ENCODE measurements at places on chromosomes 11 and 22.
A peak's percentile ranks its signal among the peaks of the same experiment; 100 is the strongest.

DNA sequence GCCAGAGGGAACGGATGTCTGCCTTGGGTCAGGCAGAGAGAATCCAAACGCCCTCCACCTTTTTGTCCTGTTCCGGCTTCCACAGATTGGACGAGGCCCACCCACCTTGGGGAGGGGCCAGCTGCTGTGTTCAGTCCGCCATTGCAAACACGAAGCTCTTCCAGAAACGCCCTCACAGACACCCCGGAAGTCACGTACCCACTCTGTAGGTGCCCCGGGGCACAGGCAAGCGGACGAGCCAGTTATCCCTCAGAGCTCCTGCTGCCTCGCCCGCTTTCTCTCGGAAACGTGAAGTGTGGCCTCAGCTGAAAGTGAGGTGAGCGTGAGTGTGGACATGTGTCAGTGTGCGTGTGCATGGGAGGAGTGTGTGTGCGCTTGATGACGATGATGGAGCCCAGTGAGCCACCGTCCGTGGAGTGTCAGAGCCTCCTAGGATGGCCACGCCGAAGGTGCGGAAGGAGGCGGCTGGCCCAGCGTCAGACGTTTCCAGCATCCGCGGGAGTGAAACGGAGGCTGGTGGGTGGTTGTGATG lies 869.2 kb downstream of the TBC1D22A start:
- DNase-seq = no peak

- DNase-seq = no peak
Measured at GRCh38 chr11:26045082-26045481, 286.8 kb upstream of the ANO3 start.

DNA sequence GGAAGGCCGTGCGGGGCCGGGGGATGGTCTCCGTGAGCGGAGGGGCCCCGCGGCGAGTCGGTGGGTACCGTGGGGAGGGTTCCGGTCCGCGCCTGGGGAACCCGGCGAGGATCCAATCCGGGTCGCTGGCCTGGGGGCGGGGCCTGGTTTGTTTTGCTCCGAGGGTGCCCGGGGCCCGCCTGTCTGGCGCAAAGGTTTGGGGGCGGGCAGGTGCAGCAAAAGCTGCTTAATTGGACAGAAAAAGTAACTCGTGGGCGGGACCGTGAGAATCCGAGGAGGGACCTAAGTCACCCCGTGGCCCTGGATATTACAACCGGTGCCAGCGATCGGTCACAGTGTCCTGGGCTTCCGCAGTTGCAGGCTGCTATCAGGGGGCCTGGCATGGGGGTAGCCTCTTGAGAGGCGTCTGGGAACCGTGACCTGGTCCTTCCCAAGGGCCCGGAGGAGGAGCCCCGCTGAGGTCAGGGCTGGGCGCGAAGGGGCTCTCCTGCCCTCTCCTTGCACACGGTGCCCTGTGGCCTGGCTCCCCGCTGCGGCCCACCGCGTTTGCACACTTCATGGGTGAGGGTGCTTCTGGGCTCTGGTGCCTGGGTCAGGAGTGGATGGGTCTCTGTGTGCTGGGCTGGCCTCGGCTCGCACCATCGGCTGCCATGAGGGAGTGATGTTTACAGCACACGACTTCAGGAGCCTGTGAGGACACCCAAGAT lies 1.4 kb downstream of the PNPLA2 start:
- DNase-seq = peak; percentile 77

- DNase-seq = no peak
Measured at GRCh38 chr11:116333001-116333535, 439.7 kb downstream of the BUD13 start.

DNA sequence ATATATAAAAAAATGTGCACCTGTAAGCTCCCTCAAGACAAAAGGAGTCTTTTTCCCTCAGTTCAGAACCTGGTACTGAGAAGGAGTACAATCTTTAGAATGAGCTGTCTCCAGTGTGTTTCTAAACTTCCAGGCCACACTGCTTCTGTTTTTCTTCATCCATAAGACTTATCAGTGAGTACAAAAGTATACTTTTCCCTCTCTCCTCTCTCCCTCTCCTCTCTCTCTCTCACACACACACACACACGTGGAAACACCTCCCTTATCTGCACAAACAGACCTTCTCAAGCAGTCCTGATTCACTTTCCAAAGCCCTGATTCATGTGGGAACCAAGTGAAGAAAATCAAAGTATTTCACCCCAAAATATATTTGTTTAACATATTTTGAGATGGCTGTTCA lies 220.7 kb upstream of the UBASH3B start:
- no peak for DNase-seq

DNA sequence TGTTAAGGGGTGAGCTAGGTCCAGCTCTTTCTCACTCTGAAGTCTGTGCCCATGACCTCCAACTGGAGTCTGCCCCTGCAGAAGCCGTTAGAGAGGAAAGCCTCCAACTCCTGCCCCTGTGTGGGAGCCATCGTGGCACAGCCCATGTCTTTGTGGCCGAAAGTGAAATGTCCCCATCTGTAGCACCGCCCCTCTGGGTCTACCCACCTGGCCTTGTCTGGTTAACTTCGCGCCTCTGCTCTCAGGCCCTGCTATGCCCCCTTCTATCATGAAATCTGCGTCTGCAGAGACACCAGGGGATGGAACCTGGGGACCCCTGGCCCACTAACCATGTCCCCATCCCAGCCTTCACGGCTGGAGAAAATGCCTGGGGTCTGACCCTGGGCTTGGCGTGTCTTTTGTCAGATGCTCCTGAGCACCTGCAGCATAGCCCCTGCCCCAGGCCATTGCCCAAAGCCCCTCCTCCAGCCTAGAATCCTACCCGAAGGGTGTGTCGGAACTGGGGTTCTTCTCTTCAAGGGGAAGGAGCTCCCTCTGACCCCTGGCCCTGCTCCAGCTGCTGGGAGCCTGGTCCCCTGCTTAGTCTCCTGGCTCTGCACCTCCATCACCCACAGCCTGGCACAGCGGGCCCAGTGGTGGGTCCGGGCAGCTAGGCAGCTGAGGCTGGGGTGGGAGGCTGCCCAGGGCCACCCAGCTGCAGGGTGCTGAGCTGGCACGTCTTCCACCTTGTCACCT lies 35.8 kb upstream of the HMOX1 start:
- DNase-seq = no peak

DNA sequence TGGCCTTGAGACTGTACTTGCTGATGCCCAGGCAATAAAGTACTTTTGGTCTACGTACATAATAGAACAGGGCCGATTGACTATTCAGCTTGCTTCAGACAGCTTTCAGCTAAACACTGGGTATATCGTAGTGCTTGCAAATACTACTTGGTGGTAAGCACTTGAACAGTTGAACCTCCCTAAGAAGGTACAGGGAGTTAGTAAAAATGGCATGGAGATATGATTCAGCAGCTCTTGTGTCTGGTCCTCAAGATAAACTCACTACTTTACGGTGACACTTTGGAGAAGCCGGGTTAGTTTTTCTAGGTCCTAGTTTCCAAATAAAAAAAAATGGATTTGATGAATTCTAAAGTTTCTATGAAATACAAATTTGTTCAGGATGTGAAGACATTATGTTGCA lies 7.3 kb downstream of the CCDC117 start:
- DNase-seq = no peak

DNA sequence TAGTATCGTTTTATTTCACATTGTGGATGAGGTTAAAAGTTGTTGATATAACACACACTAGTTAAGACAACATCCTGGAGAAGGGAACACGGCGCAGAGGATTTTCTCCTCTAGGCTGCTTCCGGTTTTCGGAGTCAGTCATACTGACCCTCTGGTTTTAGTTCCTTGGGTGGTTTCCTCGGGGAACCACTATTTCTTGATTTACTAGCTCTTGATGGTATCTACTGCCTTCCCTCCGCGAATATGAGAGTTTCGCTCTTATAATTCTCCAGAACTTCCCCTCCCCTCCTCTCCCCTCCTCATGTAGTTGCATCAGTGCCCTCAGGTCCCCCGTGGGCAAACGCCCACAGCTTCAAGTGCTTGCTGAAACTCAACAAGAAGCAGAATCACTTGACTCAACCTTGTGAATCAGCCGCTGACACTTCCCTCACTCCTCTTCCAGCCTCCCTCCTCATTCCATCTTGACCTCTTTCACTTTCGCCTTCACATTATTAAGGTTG lies 15.9 kb upstream of the APOBEC3A start:
- no peak for DNase-seq

- DNase-seq = no peak
Measured at GRCh38 chr11:61637277-61637676, 42.9 kb upstream of the DAGLA start.

DNA sequence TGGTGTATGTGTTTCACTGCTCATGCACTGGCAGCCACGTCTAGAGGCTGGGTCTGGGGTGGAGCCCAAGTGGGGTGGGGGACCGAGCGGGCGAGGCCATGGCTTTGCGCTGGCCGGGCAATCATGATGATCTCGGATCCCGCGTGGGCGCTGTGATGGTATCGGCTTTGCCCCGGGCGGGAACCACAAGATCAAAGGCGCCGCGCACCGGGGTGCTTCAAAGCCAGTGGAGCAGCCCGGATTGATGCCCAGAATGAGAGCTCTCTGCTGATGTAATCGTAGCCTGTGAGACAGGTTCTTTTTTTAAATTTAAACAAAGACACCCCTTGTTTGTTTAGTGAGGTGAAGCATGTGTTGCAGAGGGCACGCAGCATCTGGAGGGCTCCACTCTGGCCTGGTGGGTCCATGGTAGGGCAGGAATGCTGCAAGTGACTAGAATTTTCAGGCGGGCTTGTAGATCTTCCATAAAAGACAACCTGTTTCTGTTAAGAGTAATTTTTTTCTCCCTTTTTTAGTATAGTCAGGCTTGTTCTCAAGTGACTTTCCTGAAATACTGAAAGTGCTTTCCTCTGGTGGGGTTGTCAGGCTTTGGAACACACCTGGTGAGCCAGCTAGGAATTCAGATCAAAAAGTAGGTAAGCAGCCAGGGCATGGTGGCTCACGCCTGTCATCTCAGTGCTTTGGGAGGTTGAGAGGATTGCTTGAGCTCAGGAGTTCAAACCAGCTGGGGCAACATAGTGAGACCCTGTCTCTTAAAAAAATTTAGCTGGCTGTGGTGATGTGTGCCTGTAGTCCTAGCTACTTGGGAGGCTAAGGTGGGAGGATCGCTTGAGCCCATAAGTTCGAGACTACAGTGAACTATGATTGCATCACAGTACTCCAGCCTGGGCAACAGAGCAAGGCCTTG lies 40.7 kb downstream of the ZNRF3 start:
- DNase-seq = no peak

GRCh38 chr11:123239191-123240150 lies 44.4 kb upstream of the CLMP start:
- peak; percentile 60 for DNase-seq

- no peak for DNase-seq
Measured at GRCh38 chr11:3954448-3955298, 99.2 kb downstream of the STIM1 start.

DNA sequence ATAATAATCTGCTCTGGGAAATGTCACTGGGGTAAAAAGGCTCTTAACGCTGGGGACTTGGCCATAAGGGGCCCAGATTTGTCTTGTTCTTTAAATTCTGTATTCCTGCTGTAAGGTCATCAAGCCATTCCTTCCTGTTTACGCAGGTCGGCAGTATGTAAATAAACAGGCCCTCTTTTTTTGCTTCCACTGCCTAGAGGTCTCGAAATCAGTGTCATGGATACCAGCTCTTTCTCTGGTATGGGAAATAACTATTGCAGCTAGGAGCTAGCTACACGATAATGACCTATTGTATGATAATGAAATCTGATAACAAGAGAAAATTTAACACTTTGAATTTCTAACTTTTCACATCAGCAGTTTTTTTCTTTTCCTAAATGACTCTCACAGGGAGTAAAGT lies 209.2 kb upstream of the NARS2 start:
- no peak for DNase-seq

GRCh38 chr11:81888391-81888790 lies 845.3 kb downstream of the FAM181B start:
- no peak for DNase-seq

DNA sequence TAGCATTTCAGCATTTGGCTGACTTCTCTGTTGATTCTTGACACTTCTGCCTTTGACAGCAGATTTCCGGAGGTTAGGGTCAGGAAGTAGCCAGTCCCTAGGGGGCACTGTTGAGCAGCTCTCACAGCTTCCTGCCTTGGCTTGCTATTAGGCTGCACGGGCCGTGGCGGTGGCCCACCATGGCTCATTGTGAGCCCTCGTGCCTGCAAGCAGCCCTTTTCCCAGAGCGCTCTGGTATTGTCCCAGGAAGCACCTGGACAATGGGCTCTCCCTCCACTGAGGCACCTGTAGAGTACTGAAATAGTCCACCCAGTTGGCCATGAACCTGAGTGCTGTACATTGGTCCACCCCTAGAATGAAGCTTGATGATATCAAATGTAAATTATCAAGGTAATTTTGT lies 100.2 kb upstream of the GAL start:
- no peak for DNase-seq

DNA sequence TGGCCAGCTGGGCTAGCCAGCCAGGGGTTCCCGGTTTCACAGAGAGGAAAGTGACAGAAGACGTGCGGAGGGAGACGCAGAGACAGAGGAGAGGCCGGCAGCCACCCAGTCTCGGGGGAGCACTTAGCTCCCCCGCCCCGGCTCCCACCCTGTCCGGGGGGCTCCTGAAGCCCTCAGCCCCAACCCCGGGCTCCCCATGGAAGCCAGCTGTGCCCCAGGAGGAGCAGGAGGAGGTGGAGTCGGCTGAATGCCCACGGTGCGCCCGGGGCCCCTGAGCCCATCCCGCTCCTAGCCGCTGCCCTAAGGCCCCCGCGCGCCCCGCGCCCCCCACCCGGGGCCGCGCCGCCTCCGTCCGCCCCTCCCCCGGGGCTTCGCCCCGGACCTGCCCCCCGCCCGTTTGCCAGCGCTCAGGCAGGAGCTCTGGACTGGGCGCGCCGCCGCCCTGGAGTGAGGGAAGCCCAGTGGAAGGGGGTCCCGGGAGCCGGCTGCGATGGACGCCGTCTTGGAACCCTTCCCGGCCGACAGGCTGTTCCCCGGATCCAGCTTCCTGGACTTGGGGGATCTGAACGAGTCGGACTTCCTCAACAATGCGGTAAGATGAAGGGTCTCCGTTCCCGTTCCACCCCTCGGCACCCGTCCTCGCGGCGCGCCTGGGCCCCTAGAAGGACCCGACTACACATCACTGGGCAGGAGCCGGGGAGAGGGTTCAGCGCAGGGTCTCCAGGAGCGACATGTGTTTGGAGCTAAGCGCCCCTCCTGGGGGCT lies at the start of gene CREB3L1:
CREB3L1 (plus strand) TSS at position 41 of the 765 bp plus-strand sequence; CDS start at position 491, 450 bp downstream.
- no peak for DNase-seq

GRCh38 chr11:77039491-77040400 lies 5.5 kb downstream of the B3GNT6 start:
- no peak for DNase-seq
